ENCODE measurements at places on chromosomes 5 and 9.

- DNase-seq = no peak
These were observed 26.0 kb upstream of the JAK2 start for GRCh38 chr9:4959031-4959430.

DNA sequence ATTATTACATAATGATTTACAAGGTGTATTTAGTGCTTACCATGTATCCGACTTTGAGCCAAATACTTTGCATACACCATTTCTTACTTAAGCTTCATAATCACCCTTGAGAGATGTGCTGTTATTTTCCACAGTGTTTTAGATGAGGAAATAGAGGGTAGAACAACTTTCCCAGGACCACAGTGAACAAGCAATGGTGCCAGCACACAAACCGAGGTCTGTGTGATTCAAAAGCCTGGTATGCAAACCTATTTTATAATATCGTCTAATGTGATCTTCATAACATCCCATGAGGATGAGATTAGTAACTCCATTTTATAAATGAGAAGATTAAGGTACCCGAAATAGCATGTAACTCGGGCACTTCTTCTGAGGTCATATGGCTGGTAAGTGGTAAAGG lies 294.7 kb downstream of the NSG2 start:
- DNase-seq = no peak

GRCh38 chr5:135395451-135395850 lies 3.6 kb downstream of the MACROH2A1 start:
- no peak for DNase-seq

- no peak for DNase-seq
These were observed 45.4 kb downstream of the TAF11L14 start for GRCh38 chr5:17679597-17680203.

DNA sequence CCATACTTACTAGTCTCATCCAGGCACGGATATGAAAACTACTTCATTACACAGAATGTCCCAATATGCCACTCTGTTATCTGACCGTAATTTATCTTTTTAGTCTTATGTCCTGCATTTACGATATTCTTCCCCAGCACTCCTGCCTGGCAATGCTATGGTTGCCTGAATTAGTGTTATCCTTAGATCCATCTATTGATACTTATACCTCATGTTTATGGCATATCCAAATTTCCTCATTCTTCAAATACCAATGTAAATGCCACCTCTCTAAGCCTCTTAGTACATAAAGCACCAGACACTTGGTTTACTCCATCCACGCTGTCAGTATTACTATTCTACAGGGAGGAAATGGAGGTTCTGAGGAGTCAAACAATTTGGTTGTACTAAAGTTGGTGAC lies 507.8 kb upstream of the NMUR2 start:
- no peak for DNase-seq

- DNase-seq = no peak
These were observed 126.4 kb downstream of the SLF1 start for GRCh38 chr5:94744906-94745305.

DNA sequence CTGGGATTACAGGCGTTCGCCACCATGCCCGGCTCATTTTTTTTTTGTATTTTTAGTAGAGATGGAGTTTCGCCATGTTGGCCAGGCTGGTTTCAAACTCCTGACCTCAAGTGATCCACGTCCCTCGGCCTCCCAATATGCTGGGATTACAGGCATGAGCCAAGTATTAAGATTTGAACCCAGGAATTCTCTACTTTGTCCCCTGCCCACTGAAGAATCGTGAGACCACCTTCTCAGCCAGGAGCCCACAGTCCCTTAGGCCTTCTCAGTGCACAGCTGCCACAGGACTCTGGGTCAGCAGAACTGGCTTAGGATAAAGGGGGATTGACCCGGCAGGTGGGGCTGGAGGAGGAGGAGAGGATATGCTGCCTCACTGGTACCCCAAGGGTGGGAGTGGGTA lies 13.4 kb downstream of the OLFML2A start:
- DNase-seq = no peak

GRCh38 chr5:95565280-95565920 lies 10.5 kb downstream of the ARSK start:
- DNase-seq = no peak

DNA sequence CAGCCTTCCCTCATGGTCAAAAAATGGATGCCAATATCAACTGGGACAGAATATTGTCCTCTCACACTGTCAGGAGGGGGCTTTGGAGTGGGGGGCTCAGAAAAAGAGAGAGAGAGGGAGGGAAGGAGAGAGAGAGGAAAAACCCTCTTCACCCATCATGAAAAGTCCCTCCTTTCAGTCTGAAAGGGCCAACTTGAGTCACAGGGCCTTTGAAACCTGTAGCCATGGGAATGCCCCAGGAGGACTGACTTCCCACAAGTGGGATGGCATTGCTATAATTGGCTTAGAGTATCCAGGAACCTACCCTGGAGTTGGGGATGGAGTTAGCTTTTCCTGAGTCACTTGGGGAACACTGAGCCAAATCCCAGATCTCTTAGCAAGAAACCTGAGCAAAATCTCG lies 41.2 kb downstream of the DNAJC21 start:
- no peak for DNase-seq

DNA sequence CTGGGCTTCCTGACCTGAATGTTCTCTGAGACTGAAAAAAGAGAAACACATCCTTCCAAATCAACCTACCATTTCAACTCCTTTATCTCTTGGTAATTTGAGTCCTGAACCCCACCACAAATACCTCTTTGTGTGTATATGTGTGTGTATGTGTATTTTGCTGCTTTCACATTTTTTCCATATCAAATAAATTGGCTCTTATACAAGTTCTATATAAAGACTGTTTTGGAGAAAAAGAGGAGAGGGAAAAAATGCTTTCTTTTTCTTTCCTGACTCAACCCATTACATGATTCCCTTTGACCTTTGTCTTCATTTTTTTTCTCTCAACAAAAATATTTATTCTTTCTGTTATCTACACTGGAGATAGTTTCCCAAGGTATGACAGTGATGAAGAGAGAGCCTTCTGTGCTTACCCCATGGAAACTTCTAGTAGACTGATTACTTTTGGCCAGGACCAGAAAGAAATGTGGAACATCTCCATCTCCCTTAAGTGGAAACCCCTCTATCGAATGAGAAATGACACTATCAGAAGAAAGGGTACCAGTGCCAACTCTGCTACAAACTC lies 85.3 kb downstream of the PAPPA start:
- no peak for DNase-seq

- DNase-seq = no peak
These were observed 439.3 kb upstream of the DAB2 start for GRCh38 chr5:39863926-39864552.

DNA sequence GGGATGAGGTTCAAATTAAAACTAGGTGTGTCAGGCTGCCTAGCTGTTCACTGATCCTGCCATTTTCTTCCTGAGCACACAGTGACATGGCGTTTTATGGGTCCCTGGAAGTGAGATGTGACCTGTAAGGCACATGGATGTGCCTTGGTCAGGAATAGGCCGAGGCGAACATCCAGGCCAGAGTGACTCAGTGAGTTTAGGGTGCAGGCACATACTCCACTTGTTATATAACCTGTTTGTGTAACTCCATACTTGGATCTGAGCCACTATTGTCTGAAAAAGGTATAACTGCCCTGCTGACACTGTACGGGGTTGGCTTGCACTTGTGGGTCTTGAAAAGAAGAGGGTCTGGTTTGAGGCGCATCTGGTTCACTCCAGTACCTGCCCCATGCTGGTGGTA lies 150.1 kb upstream of the ADAMTS16 start:
- no peak for DNase-seq

DNA sequence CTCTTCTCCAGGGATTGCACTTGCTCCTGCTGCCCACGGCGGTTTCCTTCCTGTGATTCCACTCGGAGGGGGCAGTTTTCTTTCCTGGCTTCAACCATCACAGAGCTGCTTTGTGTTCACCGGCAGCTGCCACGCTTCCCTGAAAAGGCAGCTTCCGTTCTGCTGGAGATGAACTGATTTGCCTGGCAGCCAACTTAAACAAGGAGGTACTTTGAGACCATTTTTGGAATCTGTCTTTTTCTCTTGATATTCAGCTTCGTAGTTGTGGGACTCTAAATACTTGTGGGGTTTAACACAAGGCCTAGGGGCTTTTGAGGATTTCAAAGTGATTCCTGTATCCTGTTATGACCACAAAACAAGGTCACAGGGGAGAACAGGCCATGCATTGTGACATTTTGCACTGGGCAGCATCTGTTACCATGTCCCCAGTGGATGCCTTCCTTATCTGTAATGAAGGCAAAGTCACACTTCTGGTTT lies 192.0 kb downstream of the MTRR start:
- DNase-seq = no peak

DNA sequence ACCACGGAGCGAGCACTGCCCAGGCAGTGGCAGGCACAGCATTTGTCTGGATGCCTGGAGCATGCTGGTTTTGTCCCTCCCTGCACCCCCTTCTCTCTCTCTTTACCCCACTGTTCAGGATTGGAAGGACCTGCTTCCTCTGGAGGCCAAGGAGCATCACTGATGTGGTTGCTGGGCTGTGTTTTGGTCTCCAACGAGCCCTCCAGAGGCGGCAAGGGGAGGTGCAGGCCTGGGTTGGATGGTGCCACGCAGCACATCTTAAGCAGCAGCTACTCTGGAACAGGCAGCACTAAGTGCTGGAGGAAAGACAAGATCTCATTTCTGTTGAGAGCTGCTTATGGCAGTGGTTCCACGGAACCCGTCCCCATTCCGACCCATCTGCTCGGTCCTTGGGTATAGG lies 139.6 kb downstream of the CMYA5 start:
- no peak for DNase-seq

- no peak for DNase-seq
These were observed 499.5 kb downstream of the ENC1 start for GRCh38 chr5:74141053-74141452.

GRCh38 chr9:32954642-32955041 lies 46.8 kb downstream of the APTX start:
- DNase-seq = no peak
